ENCODE measurements at places on chromosomes 1 and 21.

GRCh38 chr21:31665397-31665796 lies 5.9 kb downstream of the SOD1 start:
- no peak for DNase-seq

DNA sequence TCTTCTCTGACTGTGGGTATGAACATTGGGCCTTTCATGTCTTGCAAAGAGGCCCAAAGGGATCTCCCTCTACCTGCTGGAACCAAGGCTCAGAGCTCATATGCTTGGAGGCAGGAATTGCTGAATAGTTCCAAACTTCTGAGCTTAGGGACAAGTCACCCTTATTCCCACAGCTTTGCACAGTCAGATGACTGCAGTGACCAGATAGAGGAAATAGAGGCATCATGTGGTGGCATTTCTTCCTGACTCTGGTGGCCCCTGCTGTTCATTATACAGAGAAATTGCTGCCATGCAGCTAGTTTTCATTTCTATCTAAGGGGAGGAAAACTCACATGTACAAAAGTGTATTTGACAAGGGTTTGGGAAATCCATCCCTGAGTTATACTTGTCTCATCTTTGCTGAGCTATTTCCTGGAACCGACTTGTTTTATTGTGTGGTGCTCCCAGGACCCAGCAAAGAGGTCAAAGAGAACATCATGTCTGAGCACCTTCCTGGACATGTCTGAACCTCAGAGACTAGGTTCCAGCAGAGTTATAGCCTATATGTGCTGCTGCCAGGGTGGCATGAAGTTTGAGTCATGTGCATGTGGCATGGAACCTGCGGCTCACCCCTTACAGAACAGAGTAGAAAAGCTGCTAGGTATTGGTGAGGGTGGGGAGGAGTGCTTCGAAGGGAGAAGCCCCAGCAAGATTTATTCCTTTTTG lies 131.2 kb downstream of the PIK3R3 start:
- no peak for DNase-seq

- no peak for DNase-seq
Observed at GRCh38 chr1:205449254-205449749, 6.5 kb downstream of the BLACAT1 start.

GRCh38 chr1:36524359-36525062 lies 41.8 kb upstream of the CSF3R start:
- DNase-seq, result no peak

- no peak for DNase-seq
Observed at GRCh38 chr1:11143907-11144306, 44.2 kb upstream of the EXOSC10 start.

DNA sequence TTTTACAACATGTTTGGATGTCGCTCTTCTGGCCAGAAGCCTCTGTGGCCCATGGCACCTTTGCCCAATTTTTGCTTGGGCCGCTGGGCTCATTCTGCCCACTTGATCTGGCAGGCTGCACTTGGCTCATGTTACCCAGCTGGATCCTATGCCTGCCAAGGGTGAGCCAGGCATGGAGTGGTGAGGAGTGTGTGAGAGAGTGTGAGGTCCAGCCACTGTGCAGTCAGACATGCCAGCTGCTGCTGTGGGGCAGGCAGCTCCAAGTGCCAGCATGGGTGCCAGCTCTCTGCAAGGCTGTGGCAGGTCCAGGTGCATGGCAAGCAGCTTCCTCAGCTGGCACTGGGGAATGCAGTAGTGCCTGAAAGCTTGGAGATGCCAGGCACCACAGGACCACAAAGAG lies 71.0 kb downstream of the EBNA1BP2 start:
- DNase-seq, result no peak

DNA sequence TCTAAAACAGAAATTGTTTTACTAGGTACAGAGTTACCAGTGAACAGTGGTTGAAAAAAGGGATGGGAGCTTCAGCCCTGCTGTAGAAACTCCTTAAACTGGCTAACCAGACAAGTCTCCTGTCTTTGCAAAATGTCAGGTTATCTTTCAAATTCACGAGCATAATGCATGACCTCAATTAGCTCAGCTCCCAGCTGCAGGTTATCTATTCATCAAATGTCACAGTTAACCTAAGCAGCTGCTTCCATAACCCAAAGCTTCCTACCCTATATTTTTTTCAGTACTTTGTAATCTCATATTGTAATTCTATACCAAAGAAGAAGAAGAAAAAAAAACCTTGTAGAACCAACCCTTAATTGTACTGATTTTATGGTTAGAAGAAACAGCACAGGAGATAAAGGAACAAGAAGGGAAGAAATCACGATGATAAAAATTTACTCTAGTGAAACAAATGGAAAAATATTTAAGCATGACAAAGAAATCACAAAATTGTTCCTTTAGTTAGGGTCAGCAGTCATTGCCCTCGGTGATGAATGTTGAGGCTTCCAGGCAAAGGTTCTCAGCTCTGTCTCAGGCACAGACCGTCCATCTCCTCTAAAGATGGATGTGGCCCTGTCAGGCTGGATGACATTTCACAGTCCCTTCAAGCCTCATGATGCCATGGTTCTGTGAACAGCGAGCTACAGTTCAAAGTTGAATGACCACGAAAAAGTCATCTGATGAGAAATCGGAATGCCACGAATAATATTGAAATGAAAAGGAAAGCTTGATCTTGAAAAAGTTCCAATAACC lies 95.9 kb downstream of the PLD5 start:
- no peak for DNase-seq

- DNase-seq, result no peak
Observed at GRCh38 chr1:147912553-147912952, 10.0 kb downstream of the GJA8 start.

GRCh38 chr1:236220473-236220872 lies 61.3 kb downstream of the ERO1B start:
- no peak for DNase-seq

GRCh38 chr1:1136547-1137230 lies 20.8 kb upstream of the C1orf159 start:
- DNase-seq, result no peak

GRCh38 chr1:60942896-60943638 lies 139.3 kb upstream of the NFIA start:
- no peak for DNase-seq

DNA sequence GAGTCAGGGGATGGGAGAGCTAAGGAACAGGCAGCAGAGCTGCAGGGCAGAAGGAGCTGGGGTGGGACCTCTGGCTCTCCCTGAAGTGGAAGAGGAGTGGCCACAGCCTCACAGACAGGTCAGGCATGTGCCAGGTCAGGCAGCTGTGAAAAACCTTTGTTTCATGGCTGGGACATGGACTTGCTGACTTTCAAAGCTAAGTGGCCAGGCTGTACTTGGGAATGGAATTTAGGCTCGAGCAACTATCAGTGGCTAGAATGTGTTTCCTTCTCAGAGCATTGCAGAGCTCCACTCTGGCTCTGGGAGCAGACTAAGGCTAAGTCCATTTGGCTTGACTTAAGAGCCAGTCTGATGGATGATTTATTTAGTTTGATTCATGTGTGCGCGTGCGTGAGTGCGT lies 385.1 kb downstream of the LMX1A start:
- no peak for DNase-seq

DNA sequence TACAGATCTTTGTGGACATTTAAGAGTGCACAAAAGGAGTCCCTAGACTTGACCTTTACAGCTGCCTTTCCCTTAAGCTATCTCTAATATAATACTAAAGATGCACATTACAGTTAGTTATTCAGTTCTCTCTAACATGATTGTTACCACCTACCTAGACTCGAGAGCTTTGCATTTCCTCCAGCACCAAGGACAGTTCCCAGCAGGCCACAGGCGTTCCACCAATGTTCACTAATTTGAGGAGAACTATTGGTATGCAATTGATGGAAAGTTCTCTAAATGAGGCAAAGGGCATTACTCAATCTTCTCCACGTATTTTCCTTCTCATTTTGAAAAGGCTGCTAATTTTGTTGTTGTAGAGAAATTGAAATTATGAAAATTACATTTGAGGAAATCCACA lies 5.4 kb upstream of the NTNG1 start:
- DNase-seq, result no peak

GRCh38 chr1:206067486-206068227 lies 14.7 kb downstream of the RHEX start:
- DNase-seq, result no peak

- no peak for DNase-seq
Observed at GRCh38 chr1:53568540-53568939, 109.3 kb downstream of the DMRTB1 start.

- no peak for DNase-seq
Observed at GRCh38 chr1:185821612-185822385, 87.6 kb downstream of the HMCN1 start.

- no peak for DNase-seq
Observed at GRCh38 chr1:64540265-64540791, 70.4 kb downstream of the CACHD1 start.

DNA sequence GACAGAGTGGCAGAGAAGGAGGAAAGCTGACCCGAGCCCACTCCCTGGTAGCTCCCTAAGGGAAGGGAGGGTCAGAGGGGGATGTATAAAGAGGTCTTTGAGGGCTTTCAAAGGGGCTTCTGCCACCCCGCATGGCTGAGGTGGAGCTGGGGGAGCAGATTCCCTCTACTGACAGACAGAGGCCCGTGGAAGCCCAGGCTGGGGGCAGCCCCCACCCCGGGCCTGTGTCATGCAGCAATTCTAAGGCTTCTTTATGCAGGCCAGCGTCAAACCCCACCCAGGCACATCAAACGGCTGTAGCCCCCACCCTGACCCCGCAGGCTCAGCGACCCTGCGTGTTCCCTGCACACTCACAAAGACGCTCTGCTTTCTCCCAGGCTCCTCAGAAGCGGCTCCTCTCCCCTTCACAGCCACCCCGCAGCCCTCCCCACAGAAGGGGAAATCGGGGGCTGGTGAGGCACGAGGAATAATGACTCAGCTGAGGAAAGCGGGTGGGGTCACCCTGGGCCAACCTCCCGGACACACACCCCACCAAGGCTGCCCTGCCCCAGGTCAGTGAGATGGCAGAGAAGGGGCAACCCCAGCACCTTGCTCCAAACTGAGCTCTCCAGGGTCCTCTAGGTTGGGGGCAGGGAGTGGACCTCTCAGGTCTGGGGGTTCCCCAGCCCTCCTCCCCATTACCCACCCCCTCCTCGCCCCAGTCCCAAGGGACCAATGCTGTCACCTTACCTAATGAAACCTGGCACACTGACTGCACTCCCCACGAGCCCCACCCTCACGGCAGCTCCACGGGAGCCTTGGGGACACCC lies 10.8 kb downstream of the SLC45A3 start:
- DNase-seq, result no peak

GRCh38 chr1:10299151-10299550 lies 88.8 kb downstream of the KIF1B start:
- DNase-seq, result no peak

DNA sequence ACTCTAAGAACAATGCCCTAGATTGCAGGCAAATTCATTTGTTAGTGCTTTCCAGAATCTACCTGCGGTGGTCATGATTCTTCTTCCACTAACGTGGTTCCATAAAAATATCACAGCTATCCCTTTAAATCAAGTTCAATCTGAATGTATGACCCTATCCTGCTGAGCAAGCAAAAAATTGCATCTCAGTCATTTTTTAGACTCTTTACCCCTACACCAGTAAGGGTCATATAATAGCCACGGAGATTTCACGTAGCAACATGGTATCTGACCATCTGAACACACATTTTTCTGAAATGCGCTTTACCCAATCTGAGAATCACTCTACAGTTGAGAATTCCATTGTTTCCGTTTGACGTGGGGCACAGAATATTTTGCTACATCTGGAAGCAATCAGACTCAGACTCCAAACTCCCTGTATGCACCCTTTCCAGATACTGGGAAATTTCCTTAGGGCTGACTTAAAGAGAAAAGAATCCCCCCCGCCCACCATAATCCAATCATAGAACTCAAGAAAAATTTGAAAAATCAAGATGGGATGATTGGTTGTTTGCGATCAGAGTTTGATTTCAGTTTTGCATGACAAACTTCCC lies 699.2 kb upstream of the ZP4 start:
- DNase-seq, result no peak

- no peak for DNase-seq
Observed at GRCh38 chr1:204438628-204439027, 27.0 kb upstream of the PPP1R15B start.

- no peak for DNase-seq
Observed at GRCh38 chr1:12305377-12305776, 75.5 kb downstream of the VPS13D start.

GRCh38 chr21:45623436-45623835 lies 20.1 kb upstream of the PCBP3 start:
- DNase-seq, result no peak

DNA sequence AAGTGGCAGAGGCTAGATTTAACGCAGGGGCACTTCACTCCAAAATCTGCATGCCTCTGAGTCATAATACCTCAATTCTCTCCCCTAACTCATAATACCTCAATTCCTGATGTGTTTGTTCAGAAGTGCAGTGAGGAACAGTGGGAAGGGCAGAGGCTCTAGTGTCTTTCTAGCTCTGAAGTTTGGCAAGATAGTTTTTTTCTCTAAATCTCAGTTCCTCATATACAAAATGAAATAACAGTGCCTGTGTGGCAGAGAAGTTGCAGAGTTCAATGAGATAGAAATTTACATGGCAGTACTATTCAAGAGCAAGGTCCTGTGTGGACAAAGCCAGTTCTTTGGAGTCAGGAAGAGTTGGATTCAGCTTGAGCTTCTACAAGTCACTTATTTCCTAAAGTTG lies 9.8 kb downstream of the JUN start:
- no peak for DNase-seq

DNA sequence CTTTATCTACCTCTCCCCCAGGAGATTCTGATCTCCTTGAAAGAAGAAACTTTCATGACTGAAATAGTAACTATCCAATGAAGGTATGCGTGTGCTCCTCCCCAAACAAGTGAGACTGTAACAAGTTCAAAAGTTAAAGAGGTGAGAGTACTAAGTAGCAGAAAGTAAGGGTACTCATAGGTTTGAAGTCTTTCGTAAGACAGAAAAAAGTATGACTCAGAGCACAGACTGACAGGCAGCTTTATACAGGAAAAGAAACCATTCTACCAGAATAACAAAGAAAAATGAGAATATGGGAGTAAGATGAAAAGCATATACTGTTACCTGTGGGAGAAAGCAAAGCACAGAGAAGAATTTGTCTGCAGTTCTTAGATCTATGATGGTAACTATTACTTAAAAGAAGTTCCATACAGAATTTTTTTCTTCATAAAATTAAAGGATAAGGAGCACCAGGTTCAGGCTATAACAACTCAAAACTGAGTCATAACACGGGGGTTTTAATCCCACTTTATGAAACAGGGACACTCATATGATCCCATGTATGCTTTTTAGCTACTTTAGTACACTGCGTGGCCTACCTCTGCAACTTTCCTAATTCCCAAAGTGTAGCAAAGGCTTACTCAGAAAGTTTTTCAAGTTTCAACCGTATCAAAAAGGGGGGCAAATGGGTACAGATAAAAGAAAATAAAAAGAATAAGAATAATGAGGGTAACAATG lies 52.0 kb downstream of the FOXJ3 start:
- no peak for DNase-seq

DNA sequence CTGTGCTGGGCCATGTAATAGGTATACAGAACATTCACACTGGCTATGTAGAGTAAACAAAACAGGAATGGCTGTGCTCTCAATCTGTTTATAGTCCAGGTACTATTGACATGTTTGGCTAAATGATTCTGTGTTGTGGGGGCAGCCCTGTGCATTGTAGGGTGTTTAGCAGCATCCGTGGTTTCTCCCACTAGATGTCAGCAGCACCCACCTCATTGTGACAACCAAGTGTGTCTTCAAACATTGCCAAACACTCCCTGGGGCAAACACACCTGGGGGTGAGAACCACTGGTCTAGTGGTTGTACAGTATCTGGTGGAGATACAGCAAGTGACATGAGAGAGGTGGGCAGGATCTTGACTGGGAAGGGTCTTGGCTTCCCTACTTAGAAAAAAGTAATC lies 80.4 kb upstream of the SPATA6 start:
- DNase-seq, result no peak
